Esophagus muscularis mucosa (tissue), 4 donors: ENCODE measurements at places on chromosomes 1 and 21. TPM values are rescaled to one million over a fixed set of nuclear protein-coding genes. Genes with fewer than 3 reads are reported as not detected.

GRCh38 chr1:34759503-34760357 lies at the start of gene GJB4:
Gene GJB4, plus strand, starts transcription at chr1:34759740. Its CDS starts 1,515 bp downstream, at chr1:34761255.
- DNase-seq, result no peak
- no peaks in the 10 kb centered on the region for H3K36me3 ChIP-seq
- H3K27me3 ChIP-seq, result peaks cover 54% of the 10 kb centered on the region

GRCh38 chr1:36099681-36100341 lies 11.1 kb downstream of the ADPRS start:
- H3K4me3 ChIP-seq, result peak overlapping the region; percentile 7
- H3K27me3 ChIP-seq, result no peaks in the 10 kb centered on the region
- no peak for DNase-seq
- peak overlapping the region; percentile 22 for H3K27ac ChIP-seq
- H3K36me3 ChIP-seq, result peaks cover 28% of the 10 kb centered on the region

DNA sequence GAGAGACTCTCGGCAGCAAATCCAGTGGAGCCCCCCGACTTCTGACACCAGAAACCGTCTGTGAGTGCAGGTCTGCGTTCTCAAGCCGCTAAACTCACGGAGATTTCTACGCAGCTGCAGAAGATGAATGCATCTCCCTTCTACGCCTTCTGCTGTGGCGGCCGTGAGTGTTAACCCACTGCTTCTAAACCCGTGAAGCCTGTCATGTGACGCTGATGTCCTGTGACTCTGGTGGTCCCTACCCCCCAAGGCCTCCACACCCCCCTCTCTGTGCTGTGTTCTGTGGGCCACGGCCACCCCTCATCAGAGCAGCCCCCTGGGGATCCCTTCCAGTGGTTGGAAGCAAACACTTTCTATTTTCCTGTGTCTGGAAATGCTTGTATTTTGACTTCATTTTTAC lies 33.9 kb upstream of the COL18A1 start:
- no peaks in the 10 kb centered on the region for H3K36me3 ChIP-seq
- H3K27ac ChIP-seq, result no peak overlapping the region

GRCh38 chr21:41043014-41043413 lies 124.9 kb upstream of the BACE2 start:
- no peak overlapping the region for H3K4me3 ChIP-seq
- no peaks in the 10 kb centered on the region for H3K27me3 ChIP-seq
- H3K36me3 ChIP-seq, result no peaks in the 10 kb centered on the region
- no peak for DNase-seq

DNA sequence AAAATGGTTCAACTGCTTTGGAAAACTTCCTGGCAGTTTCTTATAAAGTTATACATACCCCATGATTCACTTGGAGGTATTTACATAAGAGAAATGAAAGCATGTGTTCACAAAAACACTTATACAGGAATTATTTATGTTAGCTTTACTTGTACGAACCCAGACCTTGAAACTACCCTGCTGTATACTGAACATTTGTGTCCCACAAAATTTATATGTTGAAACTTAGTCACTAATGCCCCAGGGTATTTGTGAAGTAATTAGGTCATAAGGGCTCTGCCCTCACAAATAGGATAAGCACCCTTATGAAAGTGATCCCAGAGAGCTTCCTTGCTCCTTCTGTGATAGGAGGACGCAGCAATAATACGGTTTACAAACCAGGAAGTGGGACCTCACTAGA lies 42.7 kb upstream of the B3GALT2 start:
- no peak overlapping the region for H3K27ac ChIP-seq
- DNase-seq, result no peak
- H3K4me3 ChIP-seq, result no peak overlapping the region
- no peaks in the 10 kb centered on the region for H3K4me1 ChIP-seq
- H3K36me3 ChIP-seq, result no peaks in the 10 kb centered on the region
- no peaks in the 10 kb centered on the region for H3K27me3 ChIP-seq

DNA sequence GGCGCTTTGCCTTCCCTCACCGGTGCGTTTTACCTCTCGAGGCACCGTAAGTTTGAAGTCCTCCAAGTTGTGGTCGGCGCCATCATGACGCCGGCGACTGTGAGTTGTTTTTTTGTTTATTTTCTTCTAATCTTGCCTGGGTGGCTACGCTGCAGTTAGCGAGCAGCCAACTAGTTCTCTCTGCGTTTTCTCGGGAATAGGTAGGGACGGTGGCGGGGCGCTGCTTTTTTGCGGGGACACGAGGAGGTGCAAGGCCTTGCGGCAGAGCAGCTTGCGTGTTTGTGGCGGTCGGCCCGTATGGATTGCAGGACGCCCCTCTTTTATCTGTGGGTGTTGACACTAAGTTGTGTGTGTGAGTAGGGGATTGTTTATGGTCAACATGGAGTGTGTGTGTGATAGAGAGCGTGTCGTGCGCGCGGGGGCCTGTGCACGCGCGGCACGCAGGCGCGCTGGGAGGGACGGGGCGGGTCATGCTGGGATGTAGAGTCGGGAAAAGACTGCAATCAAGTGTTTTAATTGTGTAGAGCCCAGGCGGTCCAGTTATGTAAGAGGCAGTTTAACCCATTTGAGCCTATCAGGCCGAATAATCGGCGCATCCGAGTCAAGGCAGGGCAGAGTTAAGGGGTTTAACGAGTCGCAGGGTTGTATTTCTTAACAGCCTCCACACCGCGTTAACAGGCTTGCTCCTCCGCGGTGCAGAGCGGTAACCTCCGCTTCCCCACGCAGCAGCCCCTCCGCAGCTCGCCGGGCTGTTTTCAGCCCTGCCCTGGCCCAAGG lies 1.2 kb upstream of the NEGR1 start:
- H3K27ac ChIP-seq, result peak overlapping the region; percentile 94
- DNase-seq, result peak; percentile 93
- H3K4me1 ChIP-seq, result peaks cover 26% of the 10 kb centered on the region
- H3K4me3 ChIP-seq, result peak overlapping the region; percentile 79
- H3K36me3 ChIP-seq, result no peaks in the 10 kb centered on the region
- H3K27me3 ChIP-seq, result no peaks in the 10 kb centered on the region

DNA sequence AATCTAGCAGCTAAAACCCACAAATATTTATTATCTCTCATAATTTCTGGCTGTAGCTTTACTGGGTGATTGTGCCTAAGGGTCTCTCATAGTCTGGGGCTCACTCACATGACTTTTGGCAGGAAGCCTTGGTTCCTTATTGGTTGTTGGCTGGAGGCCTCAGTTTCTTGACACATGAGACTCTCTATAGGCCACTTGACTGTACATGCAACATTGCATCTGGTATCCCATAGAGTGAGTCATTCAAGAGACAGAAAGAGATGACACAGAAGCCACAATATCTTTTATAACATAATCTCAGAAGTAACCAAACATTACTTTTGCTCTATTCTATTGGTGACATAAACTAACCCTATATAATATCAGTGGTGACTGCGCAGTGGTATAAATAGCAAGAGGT lies 128.5 kb upstream of the HNRNPU start:
- H3K27me3 ChIP-seq, result no peaks in the 10 kb centered on the region
- no peaks in the 10 kb centered on the region for H3K4me1 ChIP-seq
- DNase-seq, result no peak
- H3K4me3 ChIP-seq, result no peak overlapping the region
- no peak overlapping the region for H3K27ac ChIP-seq

DNA sequence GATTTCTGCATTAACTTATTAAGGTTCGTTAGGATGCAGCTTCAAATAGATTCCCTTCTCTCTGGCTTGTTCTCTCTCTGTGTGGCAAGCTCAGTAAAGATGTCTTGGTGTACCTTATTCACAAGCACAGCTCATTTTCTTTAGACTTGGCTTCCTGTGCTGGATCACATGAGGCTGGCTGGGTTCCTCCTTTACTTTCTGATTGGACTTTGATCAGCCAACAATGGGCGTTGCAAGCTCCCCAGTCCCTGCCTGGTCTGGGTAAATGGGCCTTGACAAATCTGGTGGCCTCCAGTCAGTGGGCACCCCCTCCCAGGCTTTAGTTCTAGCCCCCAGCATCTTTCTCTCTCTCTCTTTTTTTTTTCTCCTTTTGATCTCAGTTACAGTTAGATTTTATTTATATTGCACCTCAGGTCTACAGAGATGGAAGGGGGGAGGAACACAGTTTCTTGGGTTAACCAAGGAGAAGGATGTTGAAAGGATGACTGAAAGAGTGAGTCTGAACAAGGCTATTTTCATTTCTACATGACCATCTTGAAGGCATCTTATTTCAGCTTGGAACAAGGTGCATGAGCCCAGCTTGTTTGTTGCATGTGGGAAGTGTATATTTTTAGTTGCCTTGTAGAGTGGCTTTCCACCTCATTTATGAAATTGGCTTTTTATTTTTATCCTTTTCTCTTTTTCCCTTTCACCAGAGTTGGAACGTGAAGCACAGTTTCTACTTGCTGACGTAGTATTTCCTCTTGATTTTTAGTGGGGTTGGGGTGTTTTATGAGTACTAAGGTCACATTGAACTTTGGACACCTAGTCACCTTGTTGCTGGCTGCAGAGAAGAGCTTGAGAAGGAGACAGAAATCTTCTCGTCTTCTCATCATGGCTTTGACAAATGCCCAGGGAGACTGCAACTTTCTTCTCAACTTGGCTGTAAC lies 77.1 kb downstream of the PBX1 start:
- H3K4me1 ChIP-seq, result peaks cover 99% of the 10 kb centered on the region
- H3K4me3 ChIP-seq, result no peak overlapping the region
- no peak for DNase-seq
- no peaks in the 10 kb centered on the region for H3K36me3 ChIP-seq
- no peaks in the 10 kb centered on the region for H3K27me3 ChIP-seq

DNA sequence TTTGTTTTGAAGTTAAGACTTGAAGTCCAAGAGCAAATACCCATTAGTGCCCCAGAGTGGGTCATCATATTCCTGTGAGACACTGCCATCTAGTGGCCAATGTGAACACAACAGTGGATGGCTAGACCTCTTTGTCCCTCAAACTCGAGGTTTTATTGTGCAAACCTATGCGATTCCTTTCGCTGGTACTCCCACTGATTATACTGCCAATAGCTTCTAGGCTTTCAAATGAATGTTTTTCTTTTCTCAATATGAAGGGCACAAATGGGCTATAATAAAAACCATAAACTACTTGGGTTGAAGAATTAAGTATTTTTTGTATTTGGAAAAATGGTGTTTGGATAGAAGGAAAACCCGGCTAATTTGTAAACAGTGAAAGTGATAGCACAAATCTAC lies 100.4 kb upstream of the ZNF281 start:
- DNase-seq, result no peak
- no peaks in the 10 kb centered on the region for H3K27me3 ChIP-seq
- H3K36me3 ChIP-seq, result no peaks in the 10 kb centered on the region
- H3K27ac ChIP-seq, result no peak overlapping the region

DNA sequence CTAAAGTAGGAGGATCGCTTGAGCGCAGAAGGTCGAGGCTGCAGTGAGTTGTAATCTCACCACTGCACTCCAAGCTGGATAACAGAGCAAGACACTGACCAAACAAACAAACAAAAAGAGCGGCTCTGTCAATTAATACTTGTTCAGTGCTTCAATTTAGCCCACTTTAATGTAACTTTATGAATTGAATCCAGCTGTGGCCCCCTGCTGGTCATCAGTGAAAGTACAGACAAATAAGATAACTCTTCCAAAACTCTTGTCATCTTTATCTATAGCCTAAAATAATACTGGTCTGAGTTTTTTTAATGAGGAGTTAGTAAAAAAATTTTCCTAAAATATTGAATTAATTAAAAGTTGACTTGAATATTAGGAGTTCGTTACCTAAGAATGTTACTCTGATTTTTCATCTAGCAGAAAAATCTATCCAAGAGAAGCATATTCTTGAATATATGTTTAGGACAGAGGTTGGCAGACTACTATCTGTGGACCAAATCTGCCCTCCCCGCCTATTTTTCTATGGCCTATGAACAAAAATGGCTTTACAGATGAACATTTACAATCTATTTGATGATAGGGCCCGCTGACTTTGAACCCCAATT lies 26.1 kb downstream of the ATP5PF start:
- H3K27ac ChIP-seq, result no peak overlapping the region
- DNase-seq, result no peak
- H3K4me3 ChIP-seq, result no peak overlapping the region
- H3K36me3 ChIP-seq, result peaks cover 31% of the 10 kb centered on the region
- no peaks in the 10 kb centered on the region for H3K4me1 ChIP-seq

GRCh38 chr1:16248007-16248436 lies 11.0 kb upstream of the CPLANE2 start:
- no peaks in the 10 kb centered on the region for H3K27me3 ChIP-seq
- no peak overlapping the region for H3K4me3 ChIP-seq
- H3K4me1 ChIP-seq, result peaks cover 67% of the 10 kb centered on the region
- H3K27ac ChIP-seq, result peak overlapping the region; percentile 78
- H3K36me3 ChIP-seq, result peaks cover 44% of the 10 kb centered on the region

DNA sequence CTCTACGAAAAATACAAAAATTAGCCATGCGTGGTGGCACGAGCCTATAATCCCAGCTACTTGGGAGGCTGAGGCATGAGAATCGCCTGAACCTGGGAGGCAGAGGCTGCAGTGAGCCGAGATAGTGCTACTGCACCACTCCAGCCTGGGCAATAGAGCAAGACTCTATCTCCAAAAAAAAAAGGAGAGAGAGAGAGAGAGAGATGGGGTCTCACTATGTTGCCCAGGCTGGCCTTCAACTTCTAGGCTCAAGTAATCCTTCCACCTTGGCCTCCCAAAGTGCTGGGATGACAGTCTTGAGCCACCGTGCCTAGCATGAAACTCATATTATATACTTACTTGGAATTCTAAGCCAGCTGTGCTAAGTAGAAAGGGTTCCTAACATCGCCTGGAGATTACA lies 29.7 kb downstream of the PSMB2 start:
- DNase-seq, result peak; percentile 68
- peaks cover 12% of the 10 kb centered on the region for H3K4me1 ChIP-seq
- no peak overlapping the region for H3K4me3 ChIP-seq
- H3K27ac ChIP-seq, result no peak overlapping the region

- H3K27ac ChIP-seq, result no peak overlapping the region
- H3K27me3 ChIP-seq, result no peaks in the 10 kb centered on the region
- no peaks in the 10 kb centered on the region for H3K4me1 ChIP-seq
- peaks cover 16% of the 10 kb centered on the region for H3K36me3 ChIP-seq
- no peak for DNase-seq
- H3K4me3 ChIP-seq, result no peak overlapping the region
Observed at GRCh38 chr1:225868631-225869330, 13.4 kb downstream of the TMEM63A start.

DNA sequence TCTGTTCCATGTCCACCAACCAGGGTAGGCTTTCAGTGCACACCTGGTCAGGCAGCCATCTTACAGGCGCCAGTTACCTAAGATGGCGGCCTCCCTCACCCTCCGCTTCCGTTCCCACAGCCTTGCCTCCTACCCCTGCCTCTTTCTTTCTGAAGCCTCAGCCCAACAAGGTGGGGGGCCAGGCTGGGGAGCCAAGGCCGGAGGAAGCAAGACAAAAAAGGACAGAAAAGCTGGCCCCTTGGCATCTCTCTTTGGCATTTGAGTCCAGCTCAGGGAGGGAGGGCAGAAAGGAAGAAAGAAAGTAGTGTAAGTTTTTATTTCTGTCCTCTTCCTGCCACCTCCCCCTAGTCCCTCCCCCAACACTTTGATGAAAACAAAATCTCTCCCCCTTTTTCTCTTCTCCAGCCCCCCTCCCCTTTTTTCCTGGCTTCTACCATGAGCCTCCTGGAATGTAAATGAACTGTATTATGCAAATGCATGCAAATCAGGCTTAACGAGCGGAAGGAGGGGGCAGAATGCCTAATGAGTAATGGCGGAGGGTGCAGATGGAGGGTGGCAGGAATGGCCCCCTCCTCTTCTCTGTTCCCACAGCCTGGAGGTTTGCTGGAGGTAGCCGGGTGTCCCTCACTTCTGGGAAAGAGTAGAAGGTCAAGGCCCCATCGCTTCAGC lies 43.8 kb downstream of the RHBG start:
- H3K27me3 ChIP-seq, result peaks cover 90% of the 10 kb centered on the region
- H3K4me3 ChIP-seq, result no peak overlapping the region
- H3K27ac ChIP-seq, result no peak overlapping the region

Gene IGSF8
- total RNA-seq, result 12.0 TPM

Gene LY9
- not detected for total RNA-seq

Gene SPRR4
- total RNA-seq, result not detected

Gene SAMSN1
- total RNA-seq, result 2.9 TPM

Gene SYT2
- total RNA-seq, result not detected

Gene AK4
- total RNA-seq, result 56.1 TPM

Gene OVAAL
- not detected for total RNA-seq

Gene TNNT2
- 0.83 TPM for total RNA-seq

Gene CLK2
- total RNA-seq, result 32.0 TPM

Gene SEC16B
- total RNA-seq, result 2.1 TPM

Gene TMEM51
- total RNA-seq, result 12.4 TPM
